ENCODE measurements at places on chromosomes 6 and 20.

GRCh38 chr6:127515794-127516661 lies 3.1 kb downstream of the MTCL3 start:
- peak; percentile 63 for DNase-seq

GRCh38 chr20:64113444-64113775 lies 6.0 kb upstream of the NPBWR2 start:
- DNase-seq, result no peak

GRCh38 chr6:30887901-30888815 lies 3.8 kb downstream of the DDR1 start:
- no peak for DNase-seq

DNA sequence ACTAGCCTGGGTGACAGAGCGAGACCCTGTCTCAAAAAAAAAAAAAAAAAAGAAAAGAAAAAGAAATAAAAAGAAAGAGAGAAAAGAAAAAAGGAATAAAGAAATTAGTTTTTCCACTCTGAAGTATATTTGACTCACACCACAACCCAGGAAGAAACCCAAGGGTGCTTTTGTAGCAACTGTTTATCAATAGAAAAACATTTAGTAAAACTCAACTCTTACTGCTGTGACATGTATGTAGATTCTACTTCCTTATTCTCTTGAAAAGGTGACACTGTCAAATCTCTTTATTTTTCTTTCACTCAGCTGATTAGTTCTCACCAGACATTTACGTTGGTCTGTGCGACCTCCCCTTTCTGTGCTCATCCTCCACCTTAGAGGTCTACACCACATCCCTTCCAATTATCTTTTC lies 99.9 kb upstream of the SHLD1 start:
- DNase-seq, result no peak

DNA sequence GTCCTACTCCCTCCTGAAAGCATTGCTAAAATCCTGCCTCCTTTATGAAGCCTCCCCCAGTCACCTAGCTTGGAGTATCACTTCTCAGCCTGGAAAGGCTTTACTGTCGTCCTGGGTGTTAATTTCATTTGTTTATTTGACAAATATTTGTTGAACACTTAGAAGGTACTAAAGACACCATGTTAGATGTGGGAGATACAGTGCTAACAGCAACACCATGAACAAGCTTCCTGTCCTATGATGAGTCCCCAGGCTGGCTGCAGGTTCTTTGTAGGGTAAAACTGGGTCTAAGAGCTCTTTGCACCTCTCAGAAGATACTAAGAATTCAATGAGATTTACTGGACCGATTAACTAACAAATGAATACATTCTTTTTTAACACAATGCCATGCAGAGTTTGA lies 109.2 kb upstream of the TMEM170B start:
- no peak for DNase-seq

DNA sequence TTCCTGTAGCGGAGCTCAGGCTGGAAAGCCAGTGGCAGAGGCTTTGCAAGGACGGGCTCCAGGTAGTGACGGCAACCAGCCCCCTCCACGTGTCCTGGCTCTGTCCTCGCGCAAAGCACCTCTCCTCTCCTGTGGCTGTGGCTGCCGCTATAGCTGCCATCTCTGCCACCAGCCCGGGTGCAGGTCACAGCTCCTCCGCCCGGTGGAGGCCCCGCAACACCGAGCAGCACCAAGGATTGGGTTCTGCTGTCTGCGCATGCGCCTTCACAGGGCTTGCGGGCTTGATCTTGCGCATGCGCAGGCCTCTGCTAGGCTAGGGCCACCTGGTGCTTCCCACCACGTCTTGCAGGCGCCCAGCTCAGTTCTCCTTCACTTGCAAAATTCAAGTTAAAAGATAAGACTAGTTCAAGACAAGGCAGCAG lies 625.4 kb downstream of the QKI start:
- DNase-seq, result peak; percentile 76

DNA sequence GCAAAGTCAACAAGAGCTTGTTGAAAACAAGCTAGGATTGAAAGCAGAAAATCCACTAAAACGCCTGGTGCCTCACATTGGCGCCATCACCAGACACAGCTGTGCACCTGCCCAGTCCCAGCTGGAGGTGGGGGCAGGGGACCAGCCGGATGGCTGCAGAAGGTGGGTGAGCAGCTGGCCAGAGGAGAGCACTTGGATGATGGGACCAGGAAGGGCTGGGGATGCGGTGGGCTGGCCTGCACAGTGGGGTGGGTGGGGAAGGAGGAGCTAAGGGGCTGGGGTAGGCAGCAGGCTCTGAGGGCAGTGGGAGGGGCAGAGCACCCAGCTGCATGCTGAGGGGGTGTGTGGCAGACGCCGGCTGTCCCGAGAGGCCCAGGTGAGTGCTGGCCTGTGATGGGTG lies 7.1 kb downstream of the CABLES2 start:
- DNase-seq, result no peak

DNA sequence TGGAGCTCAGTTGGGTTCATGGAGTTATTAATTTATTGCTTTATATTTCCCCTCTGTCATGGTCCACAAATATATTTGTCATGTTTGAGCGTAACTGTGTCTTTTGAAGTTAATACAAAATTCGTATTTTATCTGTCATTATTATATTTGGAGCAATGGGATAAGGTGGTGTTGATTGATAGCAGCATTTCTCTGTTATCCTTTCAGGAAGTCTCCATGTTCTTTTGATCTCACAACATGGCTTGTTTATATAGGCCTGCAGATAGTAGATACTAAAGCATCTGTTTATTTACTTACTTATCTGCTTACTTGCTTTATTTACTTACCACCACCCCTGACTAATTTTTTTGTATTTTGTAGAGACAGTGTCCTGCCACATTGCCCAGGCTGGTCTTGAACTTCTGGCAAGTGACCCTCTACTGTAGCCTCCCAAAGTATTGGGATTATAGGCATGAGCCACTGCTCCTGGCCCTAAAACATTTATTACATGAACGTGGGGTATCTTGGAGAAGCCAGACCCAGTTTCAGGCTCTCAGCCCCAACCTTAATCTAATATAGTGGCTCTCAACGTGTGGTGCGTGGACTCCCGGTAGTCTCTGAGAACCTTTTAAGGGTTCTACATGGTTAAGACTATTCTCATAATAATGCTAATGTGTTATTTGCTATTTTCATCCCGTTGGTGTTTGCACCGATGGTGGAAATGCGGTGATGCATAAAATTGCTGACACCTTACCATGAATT lies 104.2 kb downstream of the NCOA3 start:
- no peak for DNase-seq

- no peak for DNase-seq
These were observed 84.7 kb downstream of the HDGFL1 start for GRCh38 chr6:22653980-22654610.

DNA sequence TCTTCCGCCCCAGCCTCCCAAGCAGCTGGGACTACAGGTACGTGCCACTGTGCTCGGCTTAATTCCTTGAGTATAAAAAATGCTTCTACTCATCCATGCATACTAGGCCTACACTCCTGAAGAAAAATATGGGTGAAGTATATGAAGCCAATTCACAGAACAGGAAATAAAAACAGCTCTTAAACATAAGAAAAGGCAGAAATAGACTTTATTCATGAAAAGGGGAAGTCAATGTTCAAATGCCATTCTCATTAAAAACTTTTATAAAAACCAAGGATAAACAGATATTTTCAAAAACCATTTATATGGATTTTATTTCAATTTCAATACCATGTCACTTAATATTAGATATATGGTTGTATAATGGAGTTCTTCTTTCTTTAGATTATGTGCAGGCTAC lies 18.3 kb downstream of the SERPINB9 start:
- DNase-seq, result no peak

GRCh38 chr6:22681761-22682160 lies 112.4 kb downstream of the HDGFL1 start:
- DNase-seq, result no peak

DNA sequence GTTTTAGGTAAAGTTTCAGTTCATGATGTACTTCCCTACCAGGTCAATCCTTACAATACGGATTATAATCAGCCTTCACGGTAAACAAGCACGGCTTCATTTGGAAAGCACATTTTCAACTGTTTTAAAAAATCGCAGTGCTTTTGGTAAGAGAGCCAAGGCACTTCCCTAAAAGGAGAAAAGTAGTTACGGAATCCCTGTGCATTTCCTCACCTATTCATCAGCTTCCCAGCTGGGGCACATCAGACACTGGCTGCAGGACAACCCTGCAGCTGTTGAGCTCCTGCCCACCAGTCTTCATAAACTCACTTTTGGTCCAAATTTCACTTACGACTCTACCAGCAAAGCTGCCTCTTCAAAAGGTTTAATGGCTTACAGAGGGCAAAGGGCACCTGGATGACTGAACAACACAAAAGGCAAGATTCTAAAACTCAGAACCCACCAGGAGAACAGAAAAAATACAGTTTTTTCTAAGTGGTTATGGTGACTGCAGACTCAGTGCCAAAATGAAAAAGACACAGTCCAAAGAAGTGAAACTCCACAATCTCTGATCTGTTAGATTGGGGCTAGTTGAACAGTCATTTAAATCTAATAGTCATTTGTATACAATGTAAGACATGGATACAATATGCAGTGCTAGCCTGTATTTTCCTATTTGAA lies 7.5 kb downstream of the SNX5 start:
- no peak for DNase-seq
